ENCODE measurements at places on chromosomes 16 and 17.

- DNase-seq: no peak
Measured at GRCh38 chr17:32771396-32771795, 105.5 kb downstream of the MYO1D start.

DNA sequence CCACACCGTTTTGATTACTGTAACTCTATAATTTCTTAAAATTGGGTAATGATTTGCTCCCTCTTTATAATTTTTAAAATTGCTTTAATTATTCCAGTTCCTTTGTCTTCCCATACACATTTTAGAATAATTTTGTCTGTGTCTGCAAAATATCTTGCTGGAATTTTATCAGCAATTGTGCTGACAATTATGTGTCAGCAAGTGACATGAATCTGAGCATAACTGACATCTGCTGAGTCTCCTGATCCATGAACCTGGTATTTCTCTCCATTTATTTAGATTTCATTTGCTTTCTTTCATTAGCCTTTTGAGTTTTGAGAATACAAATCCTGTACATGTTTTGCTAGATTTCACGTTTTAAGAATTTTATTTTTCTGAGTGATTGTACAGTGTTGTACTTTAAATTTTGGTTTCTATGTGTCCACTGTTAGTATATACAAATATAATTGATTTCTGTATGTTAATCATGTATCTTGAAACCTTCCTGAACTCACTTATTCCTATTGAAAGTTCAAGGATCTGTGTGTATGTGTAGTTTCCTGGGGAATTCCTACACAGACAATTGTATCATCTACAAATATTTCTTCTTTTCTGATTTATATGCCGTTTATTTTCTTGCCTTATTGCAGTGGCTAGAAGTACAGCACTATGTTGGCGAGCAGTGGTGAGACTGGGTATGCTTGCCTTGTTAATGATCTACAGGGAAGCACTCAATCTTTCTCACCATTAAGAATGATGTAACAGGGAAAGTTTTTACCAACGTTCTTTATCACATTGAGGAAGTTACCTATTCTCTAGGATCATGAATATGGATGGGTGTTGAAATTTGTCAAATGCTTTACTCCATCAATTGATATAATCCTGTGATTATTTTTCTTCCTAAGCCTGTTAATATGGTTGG, 45.2 kb downstream of the N4BP1 start:
- DNase-seq: no peak

GRCh38 chr17:77697480-77698400, 260.8 kb upstream of the TNRC6C start:
- DNase-seq: no peak

DNA sequence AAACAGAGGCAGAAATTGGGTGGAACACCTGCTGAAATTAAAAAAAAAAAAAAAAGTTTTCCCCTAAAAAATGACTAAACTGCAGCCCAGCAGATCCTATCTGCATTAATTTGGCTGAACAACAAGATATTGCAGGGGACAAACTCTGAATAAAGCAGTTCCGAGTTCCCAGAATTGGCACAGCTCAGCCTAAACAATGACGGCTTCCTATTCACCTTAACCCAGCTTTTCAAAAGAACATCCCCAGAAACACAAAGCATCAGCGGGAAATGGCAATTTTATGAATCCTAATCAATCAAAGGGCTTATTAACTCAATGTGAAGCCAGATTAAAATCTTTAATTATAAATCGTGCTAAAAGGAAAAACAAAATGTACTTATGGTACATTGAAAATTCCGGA, 497.8 kb upstream of the ZFHX3 start:
- no peak for DNase-seq

GRCh38 chr16:85830821-85831220, 31.3 kb downstream of the COX4I1 start:
- DNase-seq: no peak

DNA sequence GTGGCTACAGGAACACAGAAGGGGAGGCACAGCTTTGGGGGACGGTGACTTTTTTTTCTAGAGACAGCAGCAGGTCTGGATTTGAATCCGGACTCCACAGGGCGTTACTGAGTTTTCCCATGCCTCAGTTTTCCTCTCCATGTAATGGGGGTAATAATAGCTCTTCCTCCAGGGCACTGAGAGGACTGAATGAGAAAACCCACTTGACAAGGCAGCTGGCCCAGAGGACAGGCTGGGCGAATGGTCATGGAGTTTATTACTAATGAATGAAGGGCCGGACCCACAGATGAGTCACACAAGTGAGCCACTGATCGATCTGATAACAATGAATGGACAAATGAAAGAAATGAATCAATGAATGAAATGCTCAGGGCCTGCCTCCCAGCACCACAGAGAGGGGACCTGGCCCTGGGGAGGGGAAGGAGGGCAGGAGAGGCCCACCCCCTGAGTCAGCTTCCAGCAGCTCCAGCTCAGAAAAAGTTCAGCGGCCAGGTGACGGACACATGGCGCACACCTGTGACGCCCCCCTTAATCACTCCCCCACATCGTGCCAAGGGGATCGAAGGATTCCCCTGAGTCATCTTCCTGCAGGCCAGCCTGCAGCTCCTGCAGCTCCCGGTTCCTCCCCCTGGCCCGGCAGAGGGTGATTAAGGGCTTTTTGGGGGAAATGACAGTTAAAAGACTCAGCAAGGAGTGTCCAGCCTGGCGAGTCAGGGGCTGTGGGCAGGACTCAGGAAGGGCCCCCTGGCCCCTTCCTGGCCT, 54.3 kb downstream of the SOCS1 start:
- no peak for DNase-seq

GRCh38 chr17:7156342-7156940, 22.7 kb downstream of the ASGR1 start:
- no peak for DNase-seq

DNA sequence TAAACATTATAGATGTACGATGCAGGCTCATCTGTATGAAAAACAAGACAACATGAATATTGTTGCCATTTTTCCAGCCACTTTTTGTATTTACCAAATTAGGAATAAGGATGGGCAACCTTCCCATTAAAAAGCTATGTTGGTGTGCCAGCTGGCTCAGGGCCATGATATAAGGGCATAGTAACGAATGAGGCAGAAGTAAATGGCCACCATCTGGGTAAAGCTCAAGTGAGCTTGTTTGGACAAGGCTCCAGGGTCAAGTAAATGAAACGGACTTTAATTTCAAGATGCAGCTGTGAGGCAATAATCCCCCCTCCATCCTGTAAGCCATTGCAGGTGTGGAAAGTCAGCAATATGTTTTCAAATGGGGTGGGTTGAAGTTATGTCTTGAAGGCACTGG, 930.9 kb upstream of the CDH8 start:
- no peak for DNase-seq

GRCh38 chr16:24041834-24042631, 206.2 kb downstream of the PRKCB start:
- DNase-seq: no peak

GRCh38 chr17:37513711-37514110, 24.0 kb downstream of the DUSP14 start:
- DNase-seq: no peak

DNA sequence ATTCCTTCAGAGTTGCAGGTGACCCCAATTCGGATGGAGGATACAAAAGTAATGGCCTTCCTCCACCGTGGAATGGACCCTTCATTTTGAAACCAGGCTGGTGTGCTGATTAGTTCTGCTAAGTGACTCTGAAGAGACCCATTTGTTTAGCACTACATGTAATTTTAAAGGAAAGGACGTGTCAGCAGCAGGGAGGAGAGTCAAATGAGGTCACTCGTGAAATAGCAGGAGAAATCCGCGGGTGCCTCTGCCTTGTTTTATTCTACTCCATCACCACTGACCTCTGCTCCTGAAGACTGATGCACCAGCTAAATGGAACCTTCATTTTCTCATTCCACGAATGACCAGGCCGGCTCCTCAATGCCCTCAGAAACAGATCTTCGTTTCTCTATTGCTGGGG, 589.2 kb downstream of the CDH11 start:
- DNase-seq: no peak

DNA sequence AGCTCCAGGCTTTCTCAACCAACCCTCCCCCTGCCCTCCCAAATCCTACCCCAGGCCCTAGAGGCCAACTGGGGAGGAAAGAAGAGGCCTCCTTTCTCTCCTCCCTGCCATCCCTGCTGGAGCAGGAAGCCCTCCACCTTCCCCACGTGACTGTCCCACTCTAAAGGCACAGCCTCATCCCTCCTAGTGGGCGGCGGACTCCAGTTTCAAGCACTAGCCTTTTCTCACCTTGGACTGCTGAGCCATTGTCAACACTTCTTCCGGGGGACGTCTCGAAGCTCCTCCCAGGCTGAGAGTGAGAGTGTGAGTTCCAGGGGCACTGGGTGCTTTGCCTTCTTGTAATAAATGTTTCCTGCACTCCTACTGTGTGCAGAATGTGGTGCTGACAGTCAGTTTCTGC, 21.4 kb upstream of the IRX6 start:
- DNase-seq: no peak

DNA sequence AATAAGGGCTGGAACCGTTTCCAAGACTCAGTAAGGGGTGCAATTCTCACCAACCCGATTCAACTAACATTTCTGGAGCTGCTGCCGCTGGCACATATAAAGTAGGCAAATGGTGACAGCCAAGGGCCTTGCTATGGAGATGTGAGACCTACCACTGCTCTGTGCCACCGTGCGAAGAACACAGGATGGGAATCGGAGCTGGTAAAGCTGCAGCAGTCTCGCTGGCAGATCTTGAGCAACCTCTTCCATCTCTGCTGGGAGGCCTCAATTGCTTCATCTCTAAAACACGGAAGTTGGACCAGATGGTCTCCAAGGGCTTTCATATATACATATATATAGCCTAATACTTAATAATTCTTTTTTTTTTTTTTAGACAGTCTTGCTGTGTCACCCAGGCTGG, 128.9 kb upstream of the RCVRN start:
- no peak for DNase-seq

- no peak for DNase-seq
Measured at GRCh38 chr16:870856-871561, 70.5 kb upstream of the GNG13 start.

DNA sequence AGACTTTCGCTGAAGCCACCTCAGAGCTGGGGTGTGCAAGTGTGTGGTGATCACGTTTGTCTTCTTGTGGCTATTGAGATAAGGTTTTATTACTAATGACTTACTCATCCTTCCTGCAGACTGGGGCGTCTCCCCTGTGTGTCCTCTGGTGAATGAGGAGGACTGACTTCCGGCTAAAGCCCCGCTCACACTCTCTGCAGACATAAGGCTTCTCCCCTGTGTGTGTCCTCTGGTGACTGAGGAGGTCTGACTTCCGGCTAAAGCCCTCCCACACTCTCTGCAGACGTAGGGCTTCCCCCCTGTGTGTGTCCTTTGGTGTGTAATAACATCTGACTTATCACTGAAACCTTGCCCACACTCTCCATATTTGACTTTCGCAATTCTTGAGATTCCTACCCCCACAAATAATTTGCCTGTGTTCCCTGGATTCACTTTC, 19.4 kb downstream of the PRDM7 start:
- no peak for DNase-seq

DNA sequence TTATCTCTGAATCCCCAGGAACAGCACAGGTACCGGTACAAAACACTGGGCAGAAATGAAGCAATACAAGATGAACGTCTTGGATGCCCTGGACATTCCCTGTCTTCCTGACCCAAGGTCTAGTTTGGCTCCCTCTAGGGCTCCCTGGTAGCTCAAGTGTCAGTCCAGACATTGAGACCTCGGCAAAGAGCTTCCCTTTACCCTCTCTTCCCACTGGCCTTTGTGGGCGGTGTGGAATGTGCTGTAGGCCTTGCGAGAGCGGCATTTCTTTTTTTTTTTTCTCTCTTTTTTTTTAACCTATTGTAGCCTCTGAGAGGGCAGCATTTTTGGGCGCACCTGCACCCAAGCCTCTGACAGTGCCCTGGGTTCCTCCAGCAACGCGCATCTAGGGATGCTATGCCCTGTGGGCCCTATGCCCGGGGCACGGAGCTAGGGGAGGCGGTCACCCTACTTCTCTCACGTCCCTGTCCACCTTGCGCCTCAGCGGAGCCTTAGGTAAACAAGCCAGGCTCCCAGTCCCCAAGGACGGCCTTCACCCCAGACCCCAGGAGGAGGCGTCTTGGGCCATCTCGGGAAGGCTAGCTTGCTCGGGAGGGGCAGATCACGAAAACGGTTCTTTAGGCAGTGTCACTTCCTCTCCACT, 1.2 kb upstream of the NFATC3 start:
- no peak for DNase-seq

GRCh38 chr16:77736879-77737278, 14.6 kb downstream of the NUDT7 start:
- DNase-seq: no peak

DNA sequence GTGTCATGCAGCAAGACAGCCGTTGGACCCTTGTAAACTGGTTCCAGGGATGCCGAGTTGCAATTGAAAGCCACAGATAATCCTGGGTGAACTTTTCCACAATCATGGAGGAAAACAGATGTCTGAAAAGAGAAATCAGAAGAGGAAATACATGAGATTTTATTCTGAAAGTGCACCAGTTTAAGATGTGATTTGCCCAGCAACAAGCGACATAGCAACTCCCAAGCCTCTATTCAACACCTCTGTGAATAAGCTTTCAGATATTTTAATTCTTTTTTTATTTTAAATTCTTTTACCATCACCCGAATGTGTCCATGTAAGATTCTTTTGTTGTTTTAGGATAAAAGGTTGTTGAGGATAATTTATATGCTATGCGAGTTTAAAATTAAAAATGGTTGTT, 46.0 kb downstream of the PKD1L3 start:
- DNase-seq: no peak

GRCh38 chr16:10982465-10983150, 38.2 kb downstream of the CLEC16A start:
- DNase-seq: no peak

DNA sequence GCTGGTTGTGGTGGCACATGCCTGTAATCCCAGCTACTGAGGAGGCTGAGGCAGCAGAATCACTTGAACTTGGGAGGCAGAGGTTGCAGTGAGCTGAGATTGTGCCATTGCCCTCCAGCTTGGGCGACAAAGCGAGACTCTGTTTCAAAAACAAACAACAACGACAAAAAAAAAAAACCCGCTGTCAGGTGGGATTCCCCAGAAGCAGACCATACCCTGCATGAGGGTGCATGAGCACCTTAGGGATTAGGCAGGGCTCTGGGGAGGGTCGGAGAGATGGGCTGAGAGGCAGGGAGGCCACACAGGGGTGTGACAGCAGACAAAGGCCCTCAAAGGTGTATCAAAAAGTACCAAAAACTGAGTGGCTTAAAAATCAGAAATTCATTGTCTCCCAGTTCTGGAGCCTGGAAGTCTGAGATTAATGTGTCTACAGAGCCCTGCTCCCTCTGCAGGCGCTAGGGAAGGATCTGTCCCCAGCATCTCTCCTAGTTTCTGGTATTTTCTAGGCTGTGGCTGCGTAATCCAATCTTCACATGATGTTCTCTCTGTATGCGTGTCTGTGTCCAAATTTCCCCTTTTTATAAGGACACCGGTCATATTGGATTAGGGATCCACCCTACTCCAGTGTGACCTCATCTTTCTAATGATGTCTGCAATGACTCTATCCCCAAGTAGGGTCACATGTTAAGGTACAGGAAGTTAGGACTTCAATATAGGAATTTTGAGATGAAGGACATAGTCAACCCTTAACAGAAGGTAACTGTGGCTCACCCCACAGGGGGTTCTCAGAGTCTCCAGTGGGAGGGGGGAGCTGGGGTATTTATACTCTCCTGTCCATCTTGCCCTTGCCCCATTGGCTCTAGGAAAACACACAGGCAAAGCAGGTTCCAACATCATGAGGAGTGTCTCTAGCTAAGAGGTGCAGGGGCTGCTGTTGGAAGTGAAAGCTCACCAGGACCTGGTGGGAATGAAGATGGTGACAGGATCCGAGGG, 13.6 kb upstream of the TVP23A start:
- no peak for DNase-seq

- DNase-seq: no peak
Measured at GRCh38 chr16:27239906-27240655, 28.5 kb downstream of the NSMCE1 start.
